Caki2 (cell line): ENCODE measurements at places on chromosomes 2 and 18.

DNA sequence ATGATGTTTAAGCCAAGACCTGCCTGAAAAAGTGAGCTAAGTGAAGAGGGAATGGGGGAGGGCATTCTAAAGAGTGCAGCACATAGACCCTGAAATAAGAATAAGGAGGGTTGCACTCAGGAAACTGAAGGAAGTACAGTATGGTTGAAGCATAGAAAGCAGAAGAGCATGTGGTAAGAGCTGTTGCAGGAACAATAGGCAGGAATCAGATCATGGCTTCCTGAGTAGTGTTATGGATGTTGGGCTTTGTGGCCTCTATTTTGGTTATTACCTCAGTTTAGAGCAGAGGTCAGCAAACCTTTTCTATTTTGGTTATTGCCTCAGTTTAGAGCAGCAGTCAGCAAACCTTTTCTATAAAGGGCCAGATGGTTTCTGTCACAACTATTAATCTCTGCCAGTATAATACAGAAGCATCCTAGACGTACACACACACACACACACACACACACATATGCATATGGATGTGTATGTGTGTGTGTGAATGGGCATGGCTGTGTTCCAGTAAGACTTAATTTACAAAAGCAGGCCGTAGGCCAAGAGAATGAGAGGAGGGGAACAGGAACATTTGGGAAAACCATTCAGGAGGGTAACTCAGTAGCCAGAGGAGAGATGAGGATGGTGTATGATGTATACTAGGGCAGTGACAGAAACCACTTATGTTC is 91.1 kb upstream of the MYO3B start:
- DNase-seq = no peak

DNA sequence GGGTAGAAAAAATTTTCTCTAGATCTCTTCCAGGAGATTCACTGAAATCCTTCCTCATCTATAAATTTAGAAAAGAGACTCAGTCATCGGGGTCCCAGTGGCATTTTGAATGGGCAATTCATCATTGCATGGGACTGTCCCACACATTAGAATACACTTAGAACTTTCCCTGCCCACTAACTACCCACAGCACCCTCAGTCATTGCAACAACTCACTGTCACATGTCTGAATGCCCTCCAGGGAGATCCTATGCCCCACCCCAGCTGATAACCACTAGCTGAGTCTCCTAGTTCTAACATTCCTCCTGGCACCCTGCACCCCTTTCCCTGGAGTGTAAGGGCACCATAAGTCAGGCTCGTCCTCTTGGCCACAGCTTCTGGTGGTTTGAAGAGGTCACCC is 89.6 kb downstream of the INSIG2 start:
- DNase-seq = peak; percentile 26

- DNase-seq = no peak
Measured at GRCh38 chr2:208097801-208098200, 26.5 kb downstream of the CRYGD start.

DNA sequence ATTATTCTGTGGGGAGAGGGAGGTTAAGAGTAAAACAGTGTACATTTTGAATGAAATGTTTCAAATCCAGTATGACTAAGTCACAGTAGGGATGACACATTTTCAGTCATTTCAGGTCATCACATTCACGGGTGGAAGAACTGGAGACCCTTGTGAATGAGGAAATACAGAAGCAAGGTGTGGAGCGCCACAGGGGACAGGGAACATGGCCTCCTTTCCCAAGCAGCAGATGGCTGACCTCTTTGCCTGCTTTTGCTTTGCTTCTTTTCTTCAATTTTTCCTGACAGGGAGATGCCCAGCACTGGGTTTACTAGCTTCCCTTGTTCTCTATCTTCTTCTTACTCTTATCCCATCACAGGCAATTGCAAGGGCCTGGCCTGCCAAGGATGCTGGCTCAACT is 278.9 kb upstream of the DLGAP1 start:
- DNase-seq = no peak

DNA sequence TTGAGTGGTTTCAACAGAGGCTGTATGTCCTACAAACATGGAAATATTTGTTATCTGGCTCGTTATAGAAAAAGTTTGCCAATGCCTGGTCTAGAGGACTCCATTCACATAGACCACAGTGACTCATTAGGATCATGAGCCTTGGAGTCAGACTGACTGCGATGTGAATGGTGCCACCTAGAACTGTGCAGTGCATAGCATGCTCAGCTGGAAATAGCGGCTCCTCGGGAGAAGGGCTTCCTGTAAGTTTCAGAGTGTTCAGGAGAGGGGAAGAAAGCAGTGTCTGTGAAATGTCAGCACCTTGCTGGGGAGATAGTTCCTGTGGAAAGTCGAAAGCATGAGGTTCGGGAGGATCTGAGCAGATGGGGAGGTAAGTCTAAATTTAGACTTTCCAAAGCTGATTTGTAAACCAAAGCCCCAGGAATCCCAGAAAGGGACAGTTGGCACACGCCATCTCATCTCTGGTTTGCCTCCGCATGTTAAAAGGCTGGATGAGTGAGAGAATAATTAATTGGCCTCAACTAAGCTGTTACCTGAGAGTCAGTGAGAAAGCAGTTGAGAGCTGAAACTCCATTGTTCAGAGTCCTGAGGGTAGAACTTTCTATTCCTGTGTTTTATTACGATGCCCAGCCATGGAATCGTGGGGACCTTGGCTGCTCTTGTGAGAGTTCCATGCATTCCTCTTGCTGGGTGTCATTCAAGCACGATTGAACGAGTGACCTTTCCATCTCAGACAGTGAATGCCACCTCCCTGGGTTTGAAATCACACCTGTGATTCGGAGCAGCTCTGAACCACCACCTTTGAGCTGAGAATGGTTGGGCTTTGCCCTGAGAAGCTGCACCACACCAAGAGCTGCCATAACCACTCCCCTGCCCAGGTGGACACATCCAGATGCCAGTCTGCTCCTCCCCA is 99.5 kb downstream of the MAPK4 start:
- peak; percentile 5 for DNase-seq

DNA sequence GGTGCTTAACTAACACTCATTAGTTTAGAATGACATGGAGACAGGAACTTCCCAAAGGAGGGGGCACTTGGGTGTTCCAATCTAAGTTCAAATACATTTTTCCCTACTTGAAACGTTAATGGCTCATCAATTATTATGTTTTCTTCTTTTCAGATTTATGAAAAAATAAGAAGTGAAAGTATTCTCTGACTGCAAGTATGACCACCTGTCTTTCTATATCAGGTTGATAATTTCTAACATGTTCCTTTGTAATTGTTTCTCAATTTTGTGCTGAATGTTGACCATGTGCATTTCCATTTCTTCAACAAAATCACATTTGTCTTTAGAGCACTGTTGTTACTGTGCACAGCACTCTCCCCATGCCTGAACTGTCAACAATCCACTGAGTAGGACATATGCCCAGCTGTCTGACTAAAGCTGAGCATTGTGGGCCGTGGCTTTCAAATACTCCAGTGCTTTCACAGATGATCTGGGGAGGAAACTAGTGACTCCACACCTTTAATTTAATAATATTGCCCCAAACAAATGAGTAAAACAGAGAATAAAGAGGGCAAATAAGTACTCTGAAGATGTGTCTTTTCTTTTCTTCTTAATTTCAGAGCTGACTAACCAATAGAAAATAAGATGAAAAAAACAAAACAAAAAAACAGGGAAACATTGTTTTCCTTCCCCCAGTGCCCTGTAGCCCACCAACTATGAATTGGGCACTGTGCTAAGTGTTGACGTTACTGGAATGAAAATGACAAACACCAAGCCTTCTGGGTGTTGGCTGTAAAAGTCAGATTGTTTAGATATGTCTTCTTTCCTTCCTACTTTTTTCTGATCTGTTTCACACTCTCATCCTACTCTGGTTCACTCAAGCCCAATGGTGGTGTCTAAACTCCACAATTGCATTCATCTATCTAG is 16.0 kb downstream of the LANCL1 start:
- DNase-seq = no peak

DNA sequence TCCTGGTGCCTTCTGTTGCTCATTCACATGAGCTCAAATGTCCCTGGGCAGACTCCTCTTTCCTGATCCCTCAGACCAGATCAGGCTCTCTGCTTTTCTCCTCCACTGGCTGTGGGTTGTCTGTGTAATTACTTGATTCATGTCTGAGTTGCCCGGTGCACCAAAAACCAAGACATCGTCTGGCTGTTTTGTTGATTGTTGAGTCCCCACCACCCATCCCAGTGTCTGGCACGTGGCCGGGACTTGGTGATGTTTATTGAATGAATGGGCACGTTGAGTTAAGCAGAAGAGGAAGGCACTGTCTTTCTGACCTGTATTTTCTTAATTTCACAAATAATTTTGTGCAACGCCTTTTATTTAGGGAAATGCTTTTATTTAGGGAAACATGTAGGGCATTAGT is 499.1 kb upstream of the HS6ST1 start:
- no peak for DNase-seq

GRCh38 chr18:2618009-2618408 is 37.5 kb upstream of the SMCHD1 start:
- no peak for DNase-seq

- no peak for DNase-seq
Measured at GRCh38 chr2:237922641-237923361, 44.0 kb upstream of the UBE2F start.

DNA sequence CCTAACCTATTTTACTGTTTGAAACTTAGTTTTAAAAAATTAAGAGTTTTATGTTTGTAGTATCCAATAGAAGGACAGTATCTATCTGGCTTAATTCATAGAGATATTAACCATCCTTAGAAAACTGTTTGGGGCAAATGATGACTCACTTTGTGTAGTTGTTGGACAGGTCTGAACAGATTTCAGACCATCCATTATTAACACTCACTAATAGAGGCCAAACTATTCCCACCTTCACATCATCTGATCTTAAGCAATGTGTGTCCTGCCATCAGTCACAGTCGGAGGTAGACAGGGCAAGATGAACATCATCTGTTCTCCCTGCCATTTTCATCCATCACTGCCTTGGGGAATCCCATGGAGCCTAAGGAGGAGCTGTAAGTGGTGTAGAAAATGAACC is 164.6 kb upstream of the DCC start:
- DNase-seq = no peak

GRCh38 chr2:96344011-96344410 is 8.4 kb downstream of the NCAPH start:
- no peak for DNase-seq

DNA sequence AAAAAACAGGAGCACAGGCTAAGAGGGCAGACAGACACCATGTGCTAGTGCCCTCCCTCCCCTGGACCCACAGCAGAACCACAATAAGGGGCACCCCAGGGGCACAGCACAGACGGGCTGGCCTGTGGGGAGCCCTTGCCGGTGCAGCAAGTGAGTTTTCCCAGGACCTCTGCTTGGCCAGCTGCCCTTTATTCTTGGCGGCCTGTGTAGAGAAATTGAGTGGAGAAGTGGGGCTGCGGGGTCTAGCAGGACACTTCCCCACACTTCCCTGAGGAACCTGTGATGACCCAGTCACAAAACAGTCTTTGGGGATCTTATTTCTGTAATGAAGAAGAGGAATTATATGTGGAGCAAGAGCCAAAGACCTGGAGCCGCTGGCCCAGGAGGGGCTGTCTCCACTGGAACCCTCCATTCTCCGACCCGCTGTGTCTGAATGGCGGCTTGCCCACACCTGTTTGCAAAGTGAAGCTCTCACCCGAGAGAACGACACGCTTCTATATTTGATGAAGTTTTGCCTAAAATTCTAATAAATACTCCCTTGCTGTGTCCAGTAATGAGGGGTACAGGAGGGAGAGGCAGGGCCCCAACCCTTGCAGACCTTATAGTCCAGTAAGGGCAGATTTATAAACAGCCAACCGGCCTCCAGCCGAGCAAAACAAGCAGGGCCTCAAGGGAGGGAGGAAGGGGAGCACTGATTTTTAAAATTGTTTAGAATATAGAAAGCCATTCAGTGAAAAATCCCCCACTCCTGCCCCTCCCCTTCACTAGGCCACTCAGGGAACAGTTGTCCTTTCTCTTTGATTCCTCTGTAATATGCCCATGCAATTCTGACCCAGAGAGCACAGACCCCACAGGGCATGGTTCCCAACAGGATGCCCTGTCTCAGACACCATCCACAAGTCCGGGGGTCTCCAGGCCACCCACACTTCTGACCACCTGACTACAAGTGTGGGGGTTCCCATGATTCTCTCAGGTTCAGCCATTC is 44.7 kb upstream of the SNED1 start:
- DNase-seq = no peak

GRCh38 chr2:189639007-189639609 is 22.2 kb upstream of the ASNSD1 start:
- no peak for DNase-seq

DNA sequence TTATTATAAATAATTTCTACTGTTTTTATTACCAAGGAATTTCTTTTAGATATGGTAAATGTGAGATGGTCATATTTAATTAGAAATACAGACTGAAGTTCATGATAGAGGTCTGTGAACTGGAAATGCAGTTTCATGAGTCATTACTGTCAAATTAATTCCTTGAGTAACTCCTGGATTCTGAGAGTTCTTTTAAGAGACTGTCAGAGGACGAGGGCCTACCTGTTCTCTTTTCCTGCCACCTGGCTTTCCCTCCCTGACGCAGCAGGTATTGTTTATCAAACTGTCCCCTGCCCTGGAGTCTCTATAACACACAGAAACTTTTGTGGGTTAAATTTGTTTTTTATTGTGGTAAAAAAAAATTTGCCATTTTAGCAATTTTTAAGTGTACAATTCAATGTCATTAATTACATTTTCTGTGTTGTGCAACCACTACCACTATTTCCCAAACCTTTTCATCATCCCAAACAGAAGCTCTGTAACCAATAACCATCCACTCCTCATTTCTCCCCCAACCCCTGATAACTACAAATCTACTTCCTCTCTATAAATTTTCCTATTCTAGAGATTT is 142.6 kb downstream of the DIS3L2 start:
- DNase-seq = no peak

DNA sequence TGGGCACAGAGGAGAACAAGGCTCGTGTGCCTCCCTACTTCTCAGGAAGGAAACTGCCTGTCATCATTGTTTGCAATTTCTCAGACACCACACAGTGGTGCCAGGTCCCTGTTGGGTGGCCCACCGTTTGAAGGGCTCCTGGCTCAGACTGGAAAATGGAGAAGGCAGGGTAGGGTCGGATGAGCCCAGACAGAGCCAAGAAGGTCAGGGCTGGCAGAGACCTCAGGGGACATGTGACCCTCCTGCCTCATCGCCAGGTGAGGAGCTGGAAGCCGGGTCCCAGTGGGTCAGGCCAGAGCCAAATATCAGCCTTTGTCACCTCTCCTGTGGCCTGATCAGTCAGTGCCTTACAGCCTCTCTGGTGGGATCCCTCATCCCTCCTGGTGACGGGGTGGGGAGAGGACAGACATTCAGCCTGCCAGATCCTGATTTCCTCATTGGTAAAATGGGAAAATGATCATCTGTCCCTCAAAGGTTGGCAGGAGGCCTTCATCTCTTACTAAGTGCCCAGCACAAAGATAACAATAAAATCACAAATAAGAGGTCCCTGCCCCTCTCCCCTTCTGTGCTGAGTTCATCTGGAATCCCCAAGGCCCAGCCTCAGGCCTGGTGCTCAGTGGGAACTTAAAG is 117.6 kb downstream of the CAPN13 start:
- no peak for DNase-seq

- no peak for DNase-seq
Measured at GRCh38 chr2:191255271-191255670, 10.1 kb downstream of the MYO1B start.

GRCh38 chr2:107502539-107502938 is 324.2 kb upstream of the RGPD4 start:
- DNase-seq = no peak

- no peak for DNase-seq
Measured at GRCh38 chr2:42252464-42252863, 83.3 kb downstream of the EML4 start.

GRCh38 chr2:119871725-119872124 is 112.0 kb downstream of the PTPN4 start:
- DNase-seq = no peak

- no peak for DNase-seq
Measured at GRCh38 chr2:72276876-72277275, 129.2 kb upstream of the CYP26B1 start.

GRCh38 chr2:144280009-144280408 is 239.9 kb downstream of the ZEB2 start:
- no peak for DNase-seq
